Stimulated activated CD4-positive, alpha-beta T cell treated with anti-CD3 and anti-CD28 coated beads, Interleukin-4, amount 100 ng/mL, for 1 hour (primary cell): ENCODE measurements at places on chromosomes 2 and 18.

DNA sequence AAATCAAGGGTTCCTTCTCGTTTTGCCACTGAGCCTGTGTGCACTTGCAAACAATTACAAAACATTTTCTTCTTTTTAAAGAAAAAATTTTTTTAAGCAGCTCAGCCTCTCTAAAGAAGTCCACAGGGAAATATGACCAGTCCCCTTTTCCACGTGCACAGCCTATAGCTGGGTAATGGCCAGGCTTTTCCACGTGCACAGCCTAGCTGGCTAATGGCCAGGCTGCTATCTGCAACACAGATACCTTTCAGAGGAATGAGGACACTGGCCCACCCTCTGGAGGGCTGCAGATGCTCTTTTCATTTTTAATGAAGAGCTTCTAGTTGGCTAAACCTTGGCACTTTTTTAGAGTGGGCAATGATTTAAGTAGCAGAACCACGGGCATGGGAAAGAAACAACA lies 46.3 kb downstream of the ASB18 start:
- no peak for DNase-seq

GRCh38 chr2:38702413-38702812 lies 36.5 kb downstream of the GALM start:
- no peak for DNase-seq

DNA sequence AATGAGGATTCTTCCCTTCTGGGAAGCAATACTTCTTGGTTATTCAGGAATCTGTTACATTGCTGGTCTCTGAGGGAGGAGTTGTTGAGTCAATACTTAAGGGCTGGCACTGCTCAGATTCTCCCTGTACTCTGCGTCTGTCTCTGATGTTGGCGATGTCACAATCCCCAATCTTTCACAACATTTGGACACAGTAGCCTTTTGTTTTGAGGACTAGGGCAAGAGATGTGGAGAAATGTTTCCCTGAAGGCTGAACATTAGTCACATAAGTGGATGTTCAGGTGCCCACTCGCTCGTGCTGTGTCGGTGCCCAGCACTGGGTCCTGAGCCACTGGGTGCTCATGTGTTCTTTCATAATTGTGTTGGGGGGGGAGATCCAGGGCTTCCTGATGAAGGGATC lies 55.0 kb downstream of the MAPK4 start:
- no peak for DNase-seq

DNA sequence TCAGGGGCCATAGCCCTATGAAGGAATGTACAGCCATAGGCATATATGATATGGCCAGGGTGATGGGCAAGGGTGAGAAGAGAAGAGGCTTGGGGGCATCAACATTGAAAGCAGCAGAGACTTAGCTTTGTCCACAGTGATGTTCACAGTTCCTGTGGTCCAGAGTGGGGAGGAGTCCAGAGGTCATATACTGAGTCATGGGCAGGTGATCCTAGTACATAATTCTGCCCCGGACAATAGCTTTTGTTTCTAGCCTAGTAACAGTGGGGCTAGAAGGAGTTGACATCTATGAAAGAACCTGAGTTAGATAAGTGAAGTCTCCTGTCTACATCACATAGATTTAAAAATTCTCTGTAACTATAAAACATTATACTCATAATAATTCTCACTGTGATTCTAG lies 496.3 kb upstream of the TNP1 start:
- no peak for DNase-seq

- DNase-seq, result no peak
Observed at GRCh38 chr18:79855147-79855933, 57.6 kb downstream of the KCNG2 start.

GRCh38 chr2:18803141-18803939 lies 214.0 kb upstream of the NT5C1B start:
- DNase-seq, result no peak

DNA sequence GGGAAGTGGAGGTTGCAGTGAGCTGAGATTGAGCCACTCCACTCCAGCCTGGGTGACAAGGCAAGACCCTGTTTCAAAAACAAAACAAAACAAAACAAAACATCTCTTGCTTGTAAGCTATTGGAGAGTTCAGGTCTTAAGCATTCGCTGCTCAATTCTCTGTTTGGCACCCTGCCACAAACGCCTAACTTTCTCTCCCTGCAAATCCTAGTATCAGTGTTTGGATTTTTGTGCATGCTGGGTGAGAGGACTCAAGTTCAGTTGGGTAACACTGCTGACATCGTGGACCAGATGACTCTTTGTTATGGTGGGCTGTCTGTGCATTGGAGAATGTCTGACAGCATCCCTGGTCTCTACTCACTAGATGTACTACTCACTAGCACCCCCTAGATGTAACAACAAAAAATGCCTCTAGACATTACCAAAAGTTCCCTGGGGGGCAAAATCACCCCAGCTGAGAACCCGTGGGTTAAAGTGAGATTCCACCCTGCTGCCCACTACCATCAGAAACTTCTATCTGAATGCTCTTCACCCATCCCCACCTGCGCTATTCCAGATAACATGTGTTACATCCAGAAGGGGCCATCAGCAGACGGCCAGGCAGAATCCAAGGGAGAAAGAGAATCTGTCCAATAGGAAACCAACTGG lies 50.9 kb downstream of the CACNB4 start:
- no peak for DNase-seq
